ENCODE measurements at places on chromosomes 16 and 17.

DNA sequence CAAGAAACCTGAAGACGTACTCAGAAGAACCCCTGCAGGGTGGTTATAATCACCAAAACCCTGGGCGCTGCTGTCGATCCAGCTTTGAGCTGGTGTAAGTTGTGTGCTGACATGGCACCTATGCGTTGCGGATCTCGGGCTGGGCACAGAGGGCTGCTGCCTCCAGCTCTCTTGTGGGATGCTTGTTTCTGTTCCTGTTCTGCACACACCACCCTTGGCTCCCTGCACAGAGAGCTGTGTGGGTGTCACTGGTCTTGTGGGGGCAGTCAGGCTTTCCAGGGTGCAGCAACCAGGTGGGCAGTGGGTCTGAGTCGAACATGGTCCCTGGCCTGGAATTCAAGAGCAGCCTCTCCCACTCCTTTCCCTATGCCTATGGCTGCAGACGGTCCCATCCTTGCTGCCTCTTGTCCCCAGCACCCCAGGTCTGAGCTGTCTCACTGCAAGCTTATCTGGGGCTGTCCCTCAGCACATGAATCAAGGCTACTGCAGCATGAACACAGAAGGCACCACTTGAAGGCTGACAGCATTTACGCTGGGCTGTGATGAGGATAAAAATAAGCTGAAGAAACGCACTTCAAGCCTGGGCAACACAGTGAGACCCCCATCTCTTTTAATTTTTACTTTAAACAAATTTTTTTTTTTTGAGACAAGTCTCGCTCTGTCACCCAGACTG is 20.1 kb downstream of the ZNF276 start:
- DNase-seq: no peak

DNA sequence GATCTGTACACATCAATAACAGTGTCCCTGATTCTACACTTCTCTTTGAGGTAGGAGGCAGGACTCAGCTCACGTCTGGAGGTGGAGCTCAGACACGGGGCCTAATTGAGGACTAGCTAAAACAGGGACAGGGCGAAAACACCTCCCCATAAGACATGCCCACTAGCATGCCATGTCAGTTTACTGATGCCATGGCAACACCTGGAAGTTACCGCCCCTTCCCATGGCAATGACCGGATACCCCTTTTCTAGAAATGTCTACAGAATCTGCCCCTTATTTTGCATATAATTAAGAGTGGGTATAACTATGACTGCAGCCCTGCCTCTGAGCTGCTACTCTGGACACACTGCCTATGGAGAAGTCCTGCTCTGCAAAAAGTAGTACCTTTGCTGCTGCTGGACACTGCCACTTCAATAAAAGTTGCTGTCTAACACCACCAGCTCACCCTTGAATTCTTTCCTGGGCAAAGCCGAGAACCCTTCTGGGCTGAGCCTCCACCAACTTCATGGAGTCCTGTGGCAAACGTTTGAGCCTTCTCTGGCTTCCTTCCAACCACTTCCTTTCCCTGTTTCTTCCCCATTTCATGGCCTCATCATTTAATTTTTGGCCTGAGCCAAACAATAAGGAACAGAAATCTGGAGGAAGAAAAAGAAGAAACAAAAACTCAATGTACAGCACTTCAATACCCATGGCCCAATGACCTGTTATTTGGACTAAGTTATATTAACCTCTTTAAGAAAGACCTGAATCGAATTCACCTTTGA is 21.0 kb downstream of the PHB1 start:
- DNase-seq: peak; percentile 69

DNA sequence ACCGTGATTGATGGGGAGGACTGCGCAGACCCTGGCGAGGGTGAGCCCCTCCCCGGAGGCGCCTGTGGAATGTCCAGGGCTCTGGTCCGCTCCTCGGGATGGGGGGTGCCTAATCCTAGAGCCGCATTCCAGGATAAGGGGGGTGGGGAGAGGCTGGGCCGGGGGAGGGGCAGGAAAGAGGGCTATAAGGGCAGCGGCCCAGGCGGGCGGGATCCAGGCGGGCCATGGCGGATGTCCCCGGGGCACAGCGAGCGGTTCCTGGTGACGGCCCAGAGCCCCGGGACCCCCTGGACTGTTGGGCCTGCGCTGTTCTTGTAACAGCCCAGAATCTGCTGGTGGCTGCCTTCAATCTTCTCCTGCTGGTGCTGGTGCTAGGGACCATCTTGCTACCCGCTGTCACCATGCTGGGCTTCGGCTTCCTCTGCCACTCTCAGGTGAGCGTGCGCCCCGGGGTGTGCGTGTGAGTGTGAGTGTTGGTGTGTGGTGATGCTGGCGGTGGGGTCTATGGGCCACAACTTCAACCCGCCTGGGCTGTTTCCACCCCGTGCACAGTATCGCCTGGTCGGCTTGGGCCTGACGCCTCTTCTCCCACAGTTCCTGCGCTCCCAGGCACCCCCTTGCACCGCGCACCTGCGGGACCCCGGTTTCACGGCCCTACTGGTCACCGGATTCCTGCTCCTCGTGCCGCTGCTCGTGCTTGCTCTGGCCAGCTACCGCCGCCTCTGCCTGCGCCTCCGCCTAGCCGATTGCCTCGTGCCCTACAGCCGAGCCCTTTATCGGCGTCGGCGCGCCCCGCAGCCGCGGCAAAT is at the start of gene TMEM88:
Gene TMEM88 (plus strand): TSS at position 216 of the 809 bp plus-strand sequence. CDS start 9 bp downstream, at position 225.
- no peak for DNase-seq

DNA sequence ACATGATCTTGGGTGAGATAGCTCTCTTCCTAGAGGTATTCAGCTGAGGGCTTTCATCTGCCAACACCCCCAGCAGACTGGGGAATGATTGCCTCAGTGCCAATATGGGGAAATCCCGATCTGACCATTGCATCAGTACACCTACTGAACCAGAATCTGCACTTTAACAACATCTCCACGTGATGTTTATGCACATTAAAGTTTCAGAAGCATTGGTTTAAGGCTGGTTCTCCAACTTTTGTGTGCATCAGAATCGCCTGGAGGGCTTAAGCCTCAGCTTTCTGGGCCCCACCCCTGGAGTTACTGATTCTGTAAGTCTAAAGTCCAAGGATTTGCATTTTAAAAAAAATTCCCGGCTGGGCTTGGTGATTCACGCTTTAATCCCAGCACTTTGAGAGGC is 123.6 kb upstream of the MED13 start:
- no peak for DNase-seq

DNA sequence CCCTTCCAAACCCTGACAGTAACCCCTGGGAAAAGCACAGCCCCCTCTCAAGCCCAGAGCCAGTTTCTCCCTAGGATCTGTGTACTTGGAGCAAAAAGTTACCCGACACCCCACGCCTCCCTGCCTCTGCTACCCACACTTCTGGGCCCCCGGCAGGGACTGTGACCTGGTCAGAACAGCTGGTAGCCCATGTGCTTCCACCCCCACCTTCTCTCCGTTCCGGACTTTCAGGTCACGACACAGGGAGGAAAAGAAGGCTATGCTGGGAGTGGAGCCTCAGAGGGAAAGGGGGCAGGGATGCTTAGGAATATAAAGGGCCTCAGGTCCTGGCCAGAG is 6.4 kb downstream of the PPY start:
- DNase-seq: no peak

Measured in AML-193 (cell line).